AML-193 (cell line): ENCODE measurements at places on chromosomes 3 and 15.
A peak's percentile ranks its signal among the peaks of the same experiment; 100 is the strongest.

DNA sequence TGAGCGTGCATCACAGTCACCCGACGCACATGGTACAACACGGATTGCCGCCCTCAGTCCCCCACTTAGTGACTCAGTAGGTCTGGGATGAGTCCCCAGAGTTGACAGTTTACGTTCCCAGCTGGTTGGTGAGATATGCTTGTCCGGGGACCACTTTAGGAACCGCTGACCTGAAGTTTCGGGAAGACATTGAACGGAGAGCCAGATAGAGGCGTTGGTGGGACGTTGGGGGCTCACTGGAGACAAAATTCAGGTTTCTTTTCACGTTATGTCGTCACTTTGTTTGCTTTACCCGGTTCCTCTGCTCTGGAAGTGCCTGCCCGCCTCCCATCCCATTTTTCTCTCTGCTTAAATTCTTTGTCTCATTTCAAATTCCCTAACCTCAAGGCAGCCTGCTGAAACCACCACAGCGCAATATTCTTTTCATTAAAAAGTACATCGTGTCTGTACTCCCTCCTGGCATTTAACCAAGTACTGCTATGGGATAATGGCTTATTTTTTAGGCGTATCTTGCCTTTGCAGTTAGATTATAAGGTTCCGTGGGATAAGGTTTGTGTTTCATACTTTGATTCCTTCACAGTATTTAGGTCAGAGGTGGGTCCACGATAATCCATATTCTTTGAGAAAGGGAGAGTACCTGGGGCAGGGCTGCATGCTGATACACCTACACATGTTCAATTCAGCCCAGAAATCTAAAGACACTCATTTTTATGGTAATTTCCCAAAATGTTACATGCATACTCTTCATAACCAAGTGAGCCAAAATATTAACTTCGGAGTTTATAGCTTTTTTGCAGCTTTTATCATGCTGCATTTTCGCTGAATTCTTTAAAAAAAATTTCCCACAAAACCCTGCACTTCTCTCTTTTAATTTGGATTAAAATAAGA is 921 bp downstream of the LMLN start:
- no peak for DNase-seq

DNA sequence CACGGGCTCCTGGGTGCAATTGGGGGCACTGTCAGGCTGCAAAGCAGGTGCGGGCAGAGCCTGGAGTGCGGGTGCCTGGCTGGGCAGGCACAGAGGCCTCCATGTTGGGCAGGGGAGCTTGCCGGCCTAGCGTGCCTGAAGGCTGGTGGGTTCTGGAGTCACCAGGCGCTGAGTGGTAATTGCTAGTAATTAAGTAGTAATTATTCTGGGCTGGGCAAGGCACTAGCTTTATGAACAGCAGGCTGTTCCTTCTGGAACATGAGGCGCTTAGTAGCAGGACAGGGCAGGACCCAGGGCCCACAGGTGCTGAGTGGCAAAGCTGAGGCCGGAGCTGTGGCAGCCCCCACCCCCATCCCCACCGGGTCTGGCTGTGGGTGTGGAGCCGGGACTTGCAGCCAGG is 25.3 kb downstream of the PLXNA1 start:
- DNase-seq = no peak

DNA sequence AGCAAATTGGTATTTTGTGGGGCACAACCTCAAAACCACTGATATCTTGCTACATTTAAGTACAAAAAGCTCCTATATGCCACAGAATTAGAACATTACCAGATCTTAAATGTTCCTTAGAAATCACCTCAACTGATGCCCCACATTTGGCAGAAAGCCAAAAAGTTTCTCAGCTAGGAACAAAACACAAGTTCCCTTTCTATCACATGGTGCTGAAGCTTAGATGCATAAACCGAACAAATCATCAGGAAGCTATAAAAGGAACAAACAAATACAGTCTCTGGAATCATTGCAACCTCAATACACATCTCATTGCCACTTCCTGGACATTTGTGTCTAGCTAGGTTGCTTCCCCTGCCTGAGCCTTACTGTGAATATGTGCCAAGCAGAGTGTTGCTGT is 492.6 kb downstream of the LPP start:
- no peak for DNase-seq

GRCh38 chr3:9891072-9891622 is 737 bp downstream of the JAGN1 start:
- no peak for DNase-seq

DNA sequence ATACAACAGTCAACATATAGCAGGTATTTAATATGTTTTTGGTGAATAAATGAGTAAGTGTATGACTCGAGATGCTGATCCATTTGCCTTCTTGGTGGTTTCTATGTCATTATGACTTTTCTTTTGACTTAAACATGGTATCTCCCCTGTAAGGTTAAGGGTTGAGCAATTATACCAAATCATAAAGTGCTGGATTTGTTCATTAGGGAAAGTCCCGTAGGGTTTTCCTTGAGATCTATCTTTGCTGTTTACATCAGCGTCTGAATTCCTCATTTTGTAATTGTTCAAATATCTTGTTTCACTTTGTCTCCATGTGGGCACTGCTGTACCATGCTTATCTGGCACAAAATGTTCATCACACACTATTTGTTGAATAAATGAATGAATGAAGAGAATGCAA is 562.6 kb downstream of the EDEM1 start:
- no peak for DNase-seq

- DNase-seq = no peak
These were observed 136.6 kb downstream of the DUT start for GRCh38 chr15:48467801-48468200.

- DNase-seq = no peak
These were observed 116.5 kb downstream of the RSRC1 start for GRCh38 chr3:158226429-158226828.

DNA sequence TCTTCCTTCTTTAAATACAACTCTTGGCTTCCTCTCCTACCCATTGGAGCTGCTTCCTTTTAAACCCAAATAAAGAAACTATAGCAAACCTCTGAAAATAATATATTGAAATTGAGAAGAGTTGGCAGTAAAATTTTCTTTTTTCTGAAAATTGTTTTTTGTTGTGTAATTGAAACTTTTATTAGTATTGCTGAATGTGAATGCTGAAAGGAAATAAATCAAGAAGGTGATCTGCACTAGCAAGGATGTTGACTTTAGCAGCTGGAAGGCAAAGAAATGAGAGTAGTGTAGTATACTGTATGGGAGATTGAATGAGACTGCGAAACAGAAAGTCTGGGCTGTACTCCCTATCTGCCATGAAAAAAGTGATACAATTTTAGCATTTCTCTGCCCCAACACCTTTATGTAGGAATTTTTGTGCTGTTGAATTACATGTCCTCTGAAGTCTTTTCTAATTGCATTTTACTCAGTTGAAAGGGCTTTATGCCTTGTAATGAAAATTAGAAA is 166.3 kb downstream of the DOCK3 start:
- no peak for DNase-seq

GRCh38 chr3:156643729-156644389 is 30.5 kb upstream of the TIPARP start:
- peak; percentile 90 for DNase-seq

- DNase-seq = no peak
These were observed 289.1 kb upstream of the DNAJC19 start for GRCh38 chr3:181278468-181279238.

DNA sequence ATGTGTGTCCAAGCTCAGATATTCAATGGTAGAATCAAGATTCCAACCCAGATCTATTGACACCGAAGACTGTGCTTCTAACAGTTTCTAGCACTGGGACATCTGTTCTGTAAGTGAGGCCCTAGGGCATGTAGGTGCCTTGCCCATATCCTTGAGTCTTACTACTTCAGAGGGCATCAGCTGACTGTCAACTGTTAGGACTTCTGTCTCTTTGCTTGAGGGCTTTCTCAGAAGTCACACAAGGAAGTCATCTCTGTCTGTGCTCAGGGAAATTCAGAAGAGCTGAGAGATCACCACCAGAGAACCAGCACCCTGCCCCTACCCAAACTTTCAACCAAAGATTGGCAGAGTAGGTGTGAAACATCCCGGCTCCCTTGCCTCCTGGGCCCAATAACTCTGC is 403.6 kb upstream of the PROK2 start:
- no peak for DNase-seq

GRCh38 chr15:80228959-80229610 is 22.9 kb downstream of the CTXND1 start:
- DNase-seq = no peak

GRCh38 chr15:80536716-80537115 is 132.5 kb downstream of the ARNT2 start:
- DNase-seq = no peak

GRCh38 chr3:111906656-111907055 is 47.6 kb downstream of the PHLDB2 start:
- DNase-seq = no peak

DNA sequence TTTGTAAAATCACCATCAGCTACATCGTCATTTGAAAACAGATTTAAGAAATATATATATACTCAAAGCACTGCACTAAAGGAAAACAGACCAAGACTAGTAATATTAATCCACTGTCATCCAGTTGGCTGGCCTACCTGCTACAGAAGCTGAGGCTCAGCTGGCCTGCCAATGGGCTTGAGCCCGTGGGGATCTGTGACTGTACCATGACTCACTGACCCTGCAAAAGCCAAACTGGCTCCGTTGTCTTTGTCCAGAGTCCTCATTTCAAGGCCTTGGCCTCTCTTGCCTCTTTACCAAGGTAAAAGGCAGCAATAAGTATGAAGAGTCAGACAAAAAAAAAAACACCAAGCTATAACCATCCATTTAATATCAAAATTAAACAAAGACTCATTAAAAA is 463.5 kb upstream of the RASGRP1 start:
- no peak for DNase-seq

GRCh38 chr15:41655716-41656115 is 4.5 kb upstream of the MGA start:
- no peak for DNase-seq

DNA sequence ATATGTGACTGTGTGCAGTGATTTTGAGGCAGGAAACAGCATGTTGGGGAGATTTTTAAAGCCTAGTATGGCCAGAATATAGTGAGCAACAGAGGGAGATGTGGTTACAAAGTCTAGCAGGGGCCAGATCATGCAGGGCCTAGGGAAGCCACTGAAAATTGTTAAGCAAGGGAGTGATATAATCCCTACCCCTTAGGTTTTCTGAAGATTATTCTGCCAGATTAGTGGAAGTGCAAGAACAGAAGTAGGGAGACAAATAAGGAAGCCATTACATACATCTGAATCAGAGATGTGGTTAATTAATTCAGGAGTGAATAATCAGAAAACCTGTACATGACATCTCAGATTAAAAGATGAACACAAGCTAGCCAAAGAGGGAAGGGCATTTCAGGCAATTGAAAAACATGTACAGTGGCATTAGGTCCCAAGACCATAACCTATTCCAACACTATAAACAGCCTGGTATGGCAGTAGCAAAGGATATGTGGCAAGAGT is 54.8 kb downstream of the MSL2 start:
- no peak for DNase-seq

DNA sequence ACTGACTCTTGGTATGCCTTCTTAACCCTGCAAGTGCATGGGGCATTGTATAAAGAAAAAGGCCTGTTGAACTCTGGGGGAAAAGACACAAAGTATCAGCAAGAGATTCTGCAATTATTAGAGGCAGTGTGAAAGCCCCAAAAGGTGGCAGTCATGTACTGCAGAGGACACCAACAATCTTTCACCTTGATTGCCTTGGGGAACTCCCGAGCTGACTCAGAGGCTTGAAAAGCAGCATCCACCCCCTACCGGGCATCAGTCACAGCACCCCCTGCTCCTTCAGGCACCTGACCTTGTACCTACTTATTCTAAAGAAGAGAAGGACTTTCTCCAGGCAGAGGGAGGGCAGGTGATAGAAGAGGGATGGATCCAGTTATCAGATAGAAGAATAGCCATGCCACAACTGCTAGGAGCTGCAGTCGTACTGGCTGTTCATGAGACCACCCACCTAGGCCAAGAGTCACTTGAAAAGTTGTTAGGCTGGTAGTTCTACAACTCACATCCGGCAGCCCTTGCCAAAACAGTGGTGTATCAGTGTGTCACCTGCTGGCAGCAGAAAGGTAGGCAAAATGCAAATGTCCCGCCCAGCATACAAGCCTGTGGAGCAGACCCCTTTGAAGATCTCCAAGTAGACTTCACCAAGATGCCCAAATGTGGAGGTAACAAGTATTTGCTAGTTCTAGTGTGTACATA is 241.6 kb upstream of the CNTN6 start:
- DNase-seq = no peak

DNA sequence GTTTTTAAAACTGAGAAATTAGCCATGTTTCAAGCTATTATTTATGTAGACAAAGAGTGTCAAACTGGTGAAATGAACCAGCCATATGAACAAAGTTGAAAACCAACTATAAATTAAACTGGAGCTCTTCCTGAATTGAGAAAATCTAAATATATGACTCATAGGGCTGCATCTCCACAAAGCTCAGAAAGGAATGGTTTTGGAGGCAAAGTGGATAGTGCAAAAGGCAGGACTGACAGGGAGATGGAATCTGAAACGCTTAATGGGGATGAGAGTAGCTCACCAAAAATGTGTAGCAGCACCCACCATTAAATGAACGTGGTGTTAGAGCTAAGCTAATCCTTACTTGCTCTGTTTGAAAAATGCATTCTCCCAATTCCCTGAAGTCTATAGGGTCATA is 1066.0 kb downstream of the AGBL1 start:
- no peak for DNase-seq

DNA sequence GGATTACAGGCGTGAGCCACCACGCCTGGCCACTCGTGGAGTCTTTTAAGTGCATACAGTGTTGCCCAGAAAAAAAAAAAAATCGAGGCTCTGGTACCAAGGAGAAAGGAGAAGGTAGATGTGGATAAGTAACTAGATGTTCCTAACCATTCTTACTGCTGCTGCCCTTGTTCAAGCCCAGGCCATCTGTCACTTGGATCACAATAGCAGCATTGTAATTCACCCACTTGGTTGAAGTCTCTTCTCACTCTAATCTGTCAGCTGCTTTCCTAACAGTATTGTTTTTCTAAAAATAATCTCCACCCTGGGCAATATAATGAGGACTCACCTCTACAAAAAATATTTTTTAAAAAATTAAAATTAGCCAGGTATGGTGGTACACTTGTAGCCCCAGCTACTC is 58.0 kb upstream of the CRTC3 start:
- no peak for DNase-seq

GRCh38 chr15:58535894-58536293 is 104.1 kb downstream of the LIPC start:
- DNase-seq = no peak

DNA sequence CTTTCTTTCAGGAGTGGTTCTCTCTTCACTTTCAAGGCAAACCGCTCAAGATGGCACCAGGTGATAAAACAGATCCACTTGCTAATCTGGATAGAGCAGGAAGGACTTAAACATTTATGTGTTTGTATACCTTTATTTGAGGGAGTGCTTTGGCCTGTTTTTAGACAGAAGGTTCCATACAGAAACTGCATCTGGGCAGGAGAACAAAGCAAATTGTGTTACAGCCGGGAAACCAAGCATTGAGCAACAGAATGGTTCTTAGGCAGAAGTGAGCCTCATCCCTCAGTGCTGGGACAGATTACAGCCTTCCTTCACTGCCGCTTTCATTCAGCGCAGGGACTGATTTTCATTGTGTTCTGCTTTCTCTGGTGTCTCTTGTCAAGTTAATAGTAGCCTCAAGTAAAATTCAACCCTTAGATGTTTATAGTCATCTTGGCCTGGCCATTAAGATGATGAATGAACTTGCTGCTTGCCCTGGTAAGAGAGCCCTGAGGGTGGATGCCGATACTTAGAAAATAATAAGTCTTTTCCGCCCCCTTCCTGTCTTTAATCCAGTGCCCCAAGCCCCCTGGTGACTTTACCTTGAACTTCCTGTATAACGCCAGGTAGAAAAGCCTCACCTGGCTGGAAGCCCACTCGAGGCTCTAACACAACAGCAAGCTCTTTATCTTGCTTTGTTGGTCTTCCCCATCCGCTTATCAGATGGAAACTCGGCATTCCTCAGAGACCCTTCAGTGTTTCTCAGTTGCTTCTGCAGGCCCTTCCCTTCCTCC is 168.0 kb upstream of the CTDSPL start:
- DNase-seq = no peak
